ENCODE measurements at places on chromosomes 1 and 21. TPM values are rescaled to one million over a fixed set of nuclear protein-coding genes. Genes with fewer than 3 reads are reported as not detected.

Gene SHE
- total RNA-seq, result 40.1 TPM

Gene ZSWIM5
- total RNA-seq, result 3.6 TPM

Gene TMEM61
- 2.7 TPM for total RNA-seq

Gene CD5L
- total RNA-seq, result 6.8 TPM

DNA sequence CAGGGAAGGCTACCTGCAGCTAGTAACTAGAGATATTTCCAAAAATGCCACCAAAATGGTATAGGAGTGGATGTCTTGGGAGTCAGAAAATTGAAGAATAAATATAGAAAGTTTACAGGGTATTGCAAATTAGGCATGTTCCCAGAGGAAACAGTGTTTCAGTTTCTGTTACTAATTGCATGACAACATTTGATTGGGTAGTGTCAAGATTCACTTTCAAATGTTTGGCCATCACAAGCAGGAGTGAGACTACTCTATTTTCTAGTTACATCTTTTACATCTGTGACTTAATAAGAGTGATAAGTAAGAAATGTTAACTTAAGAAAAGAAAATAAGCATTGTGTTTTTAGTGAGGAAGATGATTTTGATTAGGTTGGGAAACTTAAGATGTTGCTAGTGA lies 30.2 kb downstream of the AMY1C start:
- DNase-seq, result no peak

DNA sequence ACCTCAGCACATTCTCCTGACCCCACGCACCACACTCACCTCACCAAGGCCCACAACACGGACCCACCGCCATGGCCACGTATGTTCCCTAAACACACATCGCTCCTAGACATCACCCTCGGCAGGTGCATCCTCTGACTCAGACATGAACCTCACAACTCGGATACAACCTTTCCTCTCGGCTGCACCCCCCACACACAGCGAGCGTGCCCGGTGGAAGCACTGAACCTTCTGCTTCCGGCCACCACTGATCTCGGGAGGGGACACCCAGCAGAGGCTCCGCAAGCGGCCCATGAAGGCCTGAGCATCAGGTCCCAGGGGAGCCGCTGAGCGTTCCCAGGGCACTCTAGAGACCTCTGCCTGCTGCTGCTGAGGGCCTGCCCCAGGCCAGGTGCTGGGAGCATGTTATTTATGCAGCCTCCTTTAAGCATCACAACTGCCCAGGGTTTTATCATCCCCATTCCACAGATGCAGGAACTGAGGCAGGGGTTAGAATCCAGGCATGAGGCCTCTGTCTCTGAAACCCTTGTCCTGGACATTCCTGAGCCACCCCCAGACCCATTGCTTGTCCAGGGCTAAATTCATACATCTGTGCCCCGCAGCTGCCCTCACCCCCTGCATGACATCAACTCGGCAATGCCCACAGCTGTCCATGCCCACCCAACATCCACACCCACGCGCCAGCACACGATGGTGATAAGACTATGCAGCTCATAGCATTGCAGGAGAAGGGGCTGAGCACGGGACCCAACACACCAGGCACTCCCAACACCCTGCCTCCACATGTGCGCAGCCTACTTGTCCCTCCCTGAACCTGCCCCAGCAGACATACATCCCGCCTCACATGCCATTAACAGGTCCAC lies 27.0 kb downstream of the SDC3 start:
- no peak for DNase-seq

GRCh38 chr21:42578761-42579415 lies 65.2 kb downstream of the SLC37A1 start:
- DNase-seq, result peak; percentile 50

GRCh38 chr1:174344162-174344561 lies 103.6 kb upstream of the GPR52 start:
- no peak for DNase-seq

DNA sequence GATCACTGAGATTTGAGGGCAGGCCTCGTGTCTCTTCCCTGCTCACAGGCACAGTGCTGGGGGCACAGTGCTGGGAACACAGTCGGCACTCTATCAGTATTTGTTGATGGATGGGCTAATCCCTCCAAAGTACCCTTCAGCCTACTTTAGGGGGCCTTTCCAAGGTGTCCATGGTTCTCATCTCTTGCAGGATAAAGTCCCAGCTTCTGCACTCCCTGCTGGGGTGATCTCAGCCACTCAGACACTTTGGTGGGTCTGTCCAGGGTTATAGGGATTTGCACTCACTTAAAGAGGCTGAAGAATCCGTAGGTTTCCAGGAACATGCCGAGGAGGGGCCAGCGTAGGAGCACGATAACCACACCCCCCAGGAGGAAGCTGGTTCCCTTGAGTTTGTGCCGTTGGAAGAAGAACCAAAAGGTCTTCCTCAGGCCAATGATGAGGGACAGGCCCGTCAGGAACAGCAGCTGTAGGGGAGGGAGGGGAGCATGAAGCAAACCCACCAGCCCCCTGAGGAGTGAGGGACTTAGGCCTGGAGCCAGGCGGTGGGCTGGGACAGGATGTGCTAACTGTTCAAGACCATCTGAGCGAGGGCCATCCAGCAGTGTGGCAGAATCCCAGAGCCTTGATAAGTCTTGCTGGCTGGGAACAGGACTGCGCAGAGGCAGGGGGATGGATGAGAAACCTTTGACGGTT lies 5.2 kb upstream of the KISS1 start:
- no peak for DNase-seq

GRCh38 chr1:159090286-159091179 lies 14.0 kb upstream of the AIM2 start:
- DNase-seq, result no peak

GRCh38 chr1:224563666-224564065 lies 52.5 kb upstream of the CNIH3 start:
- DNase-seq, result no peak

All from lower lobe of right lung (tissue), 2 donors.